ENCODE measurements at places on chromosomes 7 and 10. TPM values are rescaled to one million over a fixed set of nuclear protein-coding genes. Genes with fewer than 3 reads are reported as not detected.

GRCh38 chr10:60422809-60423208 lies 33.1 kb upstream of the ANK3 start:
- no peak for DNase-seq

GRCh38 chr7:5218564-5219360 lies 28.7 kb downstream of the WIPI2 start:
- DNase-seq: no peak

- no peak for DNase-seq
These were observed 9.6 kb downstream of the ETV1 start for GRCh38 chr7:13979671-13980435.

ADGRA1 gene
- 9.1 TPM for total RNA-seq

SLC26A5 gene
- not detected for total RNA-seq

- DNase-seq: no peak
These were observed 176.3 kb downstream of the RPS24 start for GRCh38 chr10:78209970-78210369.

- no peak for DNase-seq
These were observed 10.9 kb upstream of the FRAT1 start for GRCh38 chr10:97307866-97308780.

GRCh38 chr10:78811174-78811573 lies 257.6 kb upstream of the ZMIZ1 start:
- no peak for DNase-seq

DNA sequence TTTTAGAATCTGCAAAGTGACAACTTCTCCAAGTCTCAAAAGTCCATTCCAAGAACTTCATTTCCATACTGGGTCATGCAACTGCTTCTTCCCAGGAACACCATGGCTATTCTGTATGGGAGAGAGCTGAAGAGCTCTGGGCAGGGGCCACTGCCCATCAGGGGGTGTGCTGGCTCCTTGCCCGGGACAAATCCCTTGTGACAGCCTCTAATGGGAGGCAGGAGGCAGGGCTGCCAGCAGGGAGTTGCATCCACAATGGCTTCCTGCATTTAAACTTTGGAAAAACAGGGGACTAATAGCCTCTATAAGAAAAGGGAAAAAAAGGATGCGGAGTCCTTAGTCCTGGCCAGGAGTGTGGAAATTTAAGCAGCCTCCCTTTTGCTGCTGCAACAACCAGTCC lies 18.4 kb upstream of the FRMD4A start:
- DNase-seq: no peak

MYO1G gene
- total RNA-seq: 0.54 TPM

DNA sequence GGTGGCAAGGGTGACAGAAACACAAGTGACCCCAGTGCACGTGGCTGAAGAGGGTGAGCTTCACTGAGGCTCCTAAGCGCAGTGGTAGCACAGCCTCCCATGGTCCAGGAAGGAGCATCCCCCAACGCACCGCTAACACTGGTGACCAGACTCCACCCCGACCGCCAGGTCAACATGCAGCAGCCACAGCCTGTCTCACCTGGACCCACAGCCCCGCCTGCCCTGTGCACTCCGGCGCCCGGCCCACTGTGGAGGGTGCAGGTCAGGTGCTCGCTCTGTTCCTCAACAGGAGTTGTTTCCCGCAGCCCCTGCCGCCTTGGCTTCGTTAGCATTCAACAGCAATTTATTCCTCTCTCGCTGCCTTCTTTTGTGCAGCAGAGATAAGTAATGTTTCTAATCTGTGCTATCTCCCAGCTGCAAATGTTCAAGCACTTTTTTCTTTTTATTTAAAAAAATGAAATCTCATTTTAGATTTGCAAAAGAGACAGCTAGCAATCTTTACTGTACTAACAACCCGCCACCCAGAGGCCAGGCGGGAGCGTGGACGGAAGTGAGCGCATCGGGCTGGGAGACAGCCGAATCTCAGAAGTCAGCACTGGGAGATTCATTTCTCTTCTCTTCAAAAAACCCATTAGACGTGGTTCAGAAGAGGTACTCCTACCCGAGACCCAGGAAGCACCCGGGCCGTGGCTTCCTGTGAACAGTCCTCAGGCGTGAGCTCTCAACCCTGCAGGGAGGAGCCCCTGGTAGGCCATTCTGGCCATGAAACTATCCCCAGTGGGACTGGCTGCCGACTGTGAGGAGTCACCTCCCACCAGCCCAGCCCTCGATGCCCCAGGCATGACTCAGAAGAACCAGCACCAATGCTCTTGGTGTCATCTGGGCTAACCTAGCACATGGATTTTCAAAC lies 133.4 kb downstream of the MAD1L1 start:
- no peak for DNase-seq

DNA sequence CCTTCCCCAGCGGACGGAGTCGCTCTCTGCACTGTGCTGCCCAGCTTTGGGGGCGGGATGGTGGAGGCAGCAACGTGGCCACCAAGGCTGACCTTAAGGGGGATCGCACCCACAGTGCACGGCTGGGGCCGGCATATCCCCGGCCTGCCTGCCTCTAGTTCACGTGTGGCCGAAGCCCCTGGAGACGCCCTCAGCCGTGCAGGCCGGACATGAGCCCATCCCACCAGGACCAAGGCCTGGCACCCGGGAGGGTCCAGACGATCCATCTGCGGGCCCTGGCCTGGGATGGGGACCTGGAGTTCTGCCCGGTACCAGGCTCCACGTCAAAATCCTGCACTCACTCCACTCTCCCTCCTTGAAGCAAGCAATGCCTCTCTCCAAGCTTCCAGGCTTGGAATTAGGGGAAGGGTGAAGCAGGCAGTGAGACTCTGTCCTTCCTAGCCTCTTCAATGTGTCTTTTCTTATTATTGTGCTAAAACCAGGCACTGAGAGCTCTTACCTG lies 520.8 kb downstream of the REEP3 start:
- DNase-seq: no peak

COL13A1 gene
- total RNA-seq: 8.5 TPM

ADIRF gene
- total RNA-seq: not detected

- no peak for DNase-seq
These were observed 98.5 kb downstream of the SLIT1 start for GRCh38 chr10:97087296-97087695.

SPAM1 gene
- total RNA-seq: not detected

DNA sequence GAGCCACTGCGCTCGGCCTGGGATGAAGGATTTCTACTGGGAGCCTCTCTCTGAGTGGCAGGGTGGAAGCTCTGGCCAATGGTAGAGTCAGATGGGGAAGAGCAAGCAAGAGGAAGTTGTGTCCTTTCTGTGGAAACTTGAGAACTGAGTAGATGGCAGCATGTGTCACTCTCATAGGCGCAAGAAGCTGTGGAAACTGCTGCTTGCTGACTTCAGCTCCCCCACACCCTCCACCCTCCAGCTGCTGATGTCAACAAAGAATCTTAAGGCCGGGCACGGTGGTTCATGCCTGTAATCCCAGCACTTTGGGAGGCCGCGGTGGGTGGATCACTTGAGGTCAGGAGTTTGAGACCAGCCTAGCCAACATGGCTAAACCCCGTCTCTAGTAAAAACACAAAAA lies 39.8 kb upstream of the SRGN start:
- no peak for DNase-seq

Data from glutamatergic neuron (in vitro differentiated cells).